CD4-positive, alpha-beta T cell (primary cell): ENCODE measurements at places on chromosomes 16 and 17.

GRCh38 chr17:9218911-9219310 lies 197.6 kb downstream of the NTN1 start:
- no peak for DNase-seq

DNA sequence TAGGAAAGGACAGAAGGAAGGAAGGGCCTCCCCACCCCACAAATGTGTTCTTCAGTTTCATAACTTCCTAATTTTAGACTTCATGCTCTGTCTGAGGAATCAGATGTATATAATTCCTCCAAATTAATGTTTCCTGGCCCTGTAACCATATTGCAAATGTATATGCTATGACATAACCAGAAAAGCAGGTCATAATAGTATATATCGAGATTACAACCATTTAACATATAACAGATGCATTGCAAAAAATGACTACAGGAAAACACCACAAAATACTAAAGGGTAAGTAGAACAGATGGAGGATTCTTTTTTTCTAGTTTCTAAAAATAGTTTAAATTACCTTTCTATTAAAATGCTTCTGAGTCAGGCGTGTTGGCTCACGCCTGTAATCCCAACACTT lies 3.1 kb upstream of the EXOC7 start:
- no peak for DNase-seq

GRCh38 chr16:56600398-56600999 lies 7.9 kb upstream of the MT2A start:
- DNase-seq = no peak

- no peak for DNase-seq
Observed at GRCh38 chr16:66668777-66669444, 27.6 kb downstream of the CMTM4 start.

- no peak for DNase-seq
Observed at GRCh38 chr16:67907397-67908180, 14.5 kb downstream of the PSKH1 start.

- no peak for DNase-seq
Observed at GRCh38 chr17:56083475-56083874, 69.8 kb upstream of the ANKFN1 start.

- DNase-seq = no peak
Observed at GRCh38 chr16:75235721-75236193, 15.7 kb downstream of the BCAR1 start.

DNA sequence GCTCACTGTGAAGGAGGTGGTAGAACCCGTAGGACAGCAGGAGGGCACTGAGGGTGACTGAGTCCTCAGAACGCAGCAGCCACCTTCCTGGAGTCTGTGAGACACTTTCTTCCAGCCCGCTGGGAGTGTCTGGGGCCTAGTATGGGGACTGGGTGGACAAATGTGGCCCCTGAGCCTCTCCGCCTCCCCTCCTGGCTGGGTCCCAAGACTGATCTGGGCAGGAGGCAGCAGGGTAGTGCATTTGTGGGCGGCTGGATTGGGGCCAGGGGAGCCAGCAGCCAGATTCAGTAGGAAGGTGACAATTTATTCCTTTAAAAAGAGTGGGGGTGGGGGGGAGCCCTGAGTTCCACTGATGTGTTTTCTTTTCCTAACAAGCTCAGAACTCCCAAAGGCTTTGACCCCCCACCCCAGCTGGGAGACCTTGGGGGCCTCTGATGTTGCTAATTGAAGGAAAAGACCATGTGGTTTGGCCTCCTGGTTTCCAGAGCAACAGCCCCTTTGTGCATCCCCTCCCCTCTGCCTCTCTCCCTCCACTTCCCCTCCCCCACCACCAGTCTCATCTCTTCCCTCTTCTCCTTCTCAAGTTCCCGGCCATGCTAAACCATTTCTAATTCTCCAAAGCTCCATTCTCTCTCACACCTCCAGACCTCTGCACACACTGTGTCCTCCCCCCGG lies 4.4 kb downstream of the CLEC19A start:
- DNase-seq = no peak

DNA sequence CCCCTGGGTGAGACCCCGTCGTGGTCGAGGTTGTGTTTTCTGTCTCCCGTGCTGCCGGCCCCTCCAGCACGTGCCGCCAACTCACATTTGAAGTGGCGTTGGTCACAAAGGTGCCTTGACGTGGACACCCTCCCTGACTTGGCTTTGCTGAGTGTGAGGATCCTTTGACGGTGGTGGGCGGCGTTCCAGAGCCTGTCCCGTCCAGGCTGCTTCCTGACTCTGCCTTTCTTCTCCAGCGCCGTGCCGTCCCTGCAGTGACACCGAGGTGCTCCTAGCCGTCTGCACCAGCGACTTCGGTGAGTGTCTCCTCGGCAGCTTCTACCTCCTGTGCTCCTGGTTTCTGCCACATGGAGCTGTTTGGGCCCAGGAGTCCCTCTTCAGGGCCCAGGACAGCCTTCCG lies 13.5 kb downstream of the METRNL start:
- DNase-seq = no peak

GRCh38 chr17:81373536-81374160 lies 21.6 kb upstream of the BAHCC1 start:
- DNase-seq = no peak

GRCh38 chr17:30594223-30594952 lies 117.2 kb downstream of the GOSR1 start:
- DNase-seq = no peak

DNA sequence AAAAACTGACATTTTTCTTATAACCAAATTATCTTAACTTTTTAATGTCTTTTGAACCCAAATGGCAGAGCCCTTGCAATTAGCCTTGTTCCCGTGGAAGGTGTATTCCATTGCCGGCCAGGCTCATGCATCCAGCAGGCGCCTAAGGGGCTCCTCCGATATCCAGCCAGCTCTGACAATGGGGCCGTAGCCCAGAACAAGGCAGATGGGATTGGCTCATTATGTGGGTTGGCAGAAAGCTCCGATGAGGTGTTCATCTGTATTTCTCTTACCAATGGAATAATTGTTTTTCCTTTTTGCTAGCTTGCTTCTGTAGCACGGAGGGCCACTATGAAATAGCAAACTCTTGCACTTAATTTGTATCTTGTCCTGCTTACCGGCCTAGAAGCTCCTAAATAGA lies 208.2 kb upstream of the CHMP6 start:
- DNase-seq = no peak

DNA sequence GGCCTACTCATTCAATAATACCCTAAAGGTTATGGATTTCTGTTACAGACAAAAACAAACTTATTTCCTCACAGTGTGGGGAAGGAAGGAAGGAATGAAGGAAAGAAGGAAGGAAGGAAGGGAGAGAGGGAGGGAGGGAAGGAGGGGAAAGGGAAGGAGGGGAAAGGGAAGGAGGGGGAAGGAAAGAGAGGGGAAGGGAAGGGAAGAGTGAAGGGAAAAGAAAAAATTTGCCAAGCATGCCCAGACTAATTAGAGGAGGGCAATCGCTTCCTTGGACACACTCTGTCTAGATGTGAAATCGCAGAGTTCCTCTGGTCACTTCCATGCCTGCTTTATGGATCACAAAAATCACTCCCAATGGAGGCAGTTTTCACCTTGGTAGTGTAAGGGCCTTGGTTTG lies 570.1 kb upstream of the SOX9 start:
- no peak for DNase-seq

- DNase-seq = no peak
Observed at GRCh38 chr17:73586275-73586832, 57.9 kb downstream of the SDK2 start.

DNA sequence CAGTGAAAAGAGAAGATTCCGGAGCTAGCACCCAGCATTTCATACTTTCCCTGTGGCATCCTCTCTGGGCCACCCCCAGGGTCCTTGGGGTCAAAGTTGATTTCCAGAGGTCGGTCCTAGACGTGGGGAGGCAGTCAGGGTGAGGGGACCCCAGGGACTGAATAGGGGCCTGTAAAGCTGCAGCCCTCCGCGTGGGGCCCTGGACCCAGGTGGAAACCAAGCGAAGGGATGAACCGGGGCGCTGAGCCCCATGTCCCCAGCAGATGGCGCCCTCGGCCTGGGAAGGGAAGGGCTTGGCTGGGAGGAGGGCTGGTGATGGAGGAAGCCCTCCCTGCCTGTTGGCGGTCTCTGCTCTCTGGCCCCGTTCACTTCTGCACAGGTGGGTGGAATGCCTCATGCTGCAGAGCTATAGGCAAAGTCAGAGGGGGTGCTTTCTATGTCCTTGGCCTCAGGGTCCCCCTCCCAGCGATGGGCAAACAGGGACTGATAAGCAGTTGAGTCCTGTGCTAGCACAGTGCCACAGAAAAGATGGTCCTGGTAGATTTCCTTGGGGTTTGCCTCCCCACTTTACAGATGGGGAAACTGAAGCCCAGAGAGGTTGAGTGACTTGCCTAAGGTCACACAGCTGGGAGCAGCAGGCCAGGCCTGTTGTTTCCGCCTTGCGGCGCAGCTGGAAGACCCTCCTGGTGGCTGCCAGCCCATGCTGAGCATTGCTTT lies 163.4 kb upstream of the CIBAR2 start:
- DNase-seq = peak; percentile 70

DNA sequence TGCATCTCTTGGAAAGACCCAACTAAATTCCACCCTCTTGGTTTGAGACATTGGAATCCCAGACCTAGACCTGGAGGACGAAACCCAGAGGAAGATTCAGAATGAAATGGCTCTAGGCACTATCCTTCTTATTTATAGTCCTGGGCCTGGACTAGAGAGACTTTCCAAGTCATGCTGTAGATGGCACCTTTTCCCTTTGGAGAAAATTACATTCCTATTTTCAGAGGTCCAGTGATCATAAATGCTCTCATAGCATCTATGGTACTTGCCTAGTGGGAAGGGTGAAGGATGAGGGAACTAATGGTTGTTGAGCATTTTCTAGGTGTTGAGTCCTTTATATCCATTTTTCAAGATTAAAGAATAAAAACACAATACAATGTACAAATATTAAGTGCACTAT lies 37.1 kb downstream of the SPACA3 start:
- DNase-seq = no peak

GRCh38 chr16:50696575-50697420 lies 3.4 kb downstream of the NOD2 start:
- DNase-seq = no peak

DNA sequence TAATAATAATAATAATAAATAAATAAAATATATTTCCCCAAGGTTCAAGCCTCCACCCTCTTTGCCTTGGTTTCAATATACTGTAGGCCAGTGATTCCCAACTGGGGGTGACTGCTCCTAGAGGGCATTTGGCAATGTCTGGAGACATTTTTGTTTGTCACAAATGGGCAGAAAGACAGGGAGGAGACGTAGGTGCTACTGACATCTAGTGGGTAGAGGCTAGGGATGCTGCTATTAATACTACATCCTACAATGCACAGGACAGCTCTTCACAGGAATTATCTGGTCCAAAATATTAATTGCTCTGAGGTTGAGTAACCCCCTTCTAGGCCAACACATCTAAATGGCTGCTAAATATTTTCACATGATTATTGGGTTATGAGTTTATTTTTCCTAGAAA lies 12.8 kb upstream of the PRR14 start:
- no peak for DNase-seq

GRCh38 chr16:82322177-82322576 lies 152.2 kb upstream of the MPHOSPH6 start:
- DNase-seq = no peak

DNA sequence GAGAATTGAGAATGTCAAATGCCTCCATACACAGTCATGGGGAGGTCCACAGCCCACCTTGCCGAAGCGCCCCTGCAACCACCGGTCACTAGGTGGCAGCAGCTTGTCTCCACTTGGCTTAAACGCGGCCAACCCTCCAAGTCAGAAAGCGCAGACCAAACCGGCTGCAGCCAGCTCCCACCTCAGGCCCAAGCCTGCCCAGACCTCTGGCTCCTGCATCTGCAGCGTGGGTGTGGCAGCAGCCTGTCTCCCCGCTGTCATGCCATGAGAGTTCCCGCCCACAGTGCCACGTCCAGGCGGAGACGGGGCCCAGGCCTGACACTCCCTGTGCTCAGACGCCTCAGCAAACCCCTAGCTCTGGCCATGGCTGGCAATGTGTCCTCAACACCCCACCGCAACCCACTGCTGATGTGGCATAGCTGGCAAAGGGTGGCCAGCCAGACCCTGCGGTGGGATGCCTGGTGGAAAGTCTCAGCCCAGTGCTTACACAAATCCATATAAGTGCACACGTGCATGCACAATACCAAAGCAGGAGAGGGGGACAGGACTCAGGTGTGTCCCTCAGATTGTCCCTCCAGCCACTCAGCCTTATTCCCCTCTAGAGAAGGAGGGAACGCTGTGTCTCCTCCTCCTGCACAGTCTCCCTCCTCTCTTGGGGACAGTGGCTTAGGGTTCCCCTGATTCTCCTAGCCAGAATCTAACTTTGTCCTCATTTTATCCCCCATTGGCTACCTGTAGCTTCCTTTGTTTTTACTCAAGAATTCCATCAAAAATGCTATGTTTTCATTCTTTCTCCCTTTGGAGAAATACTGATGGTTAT lies 10.9 kb downstream of the COPZ2 start:
- DNase-seq = peak; percentile 65

- no peak for DNase-seq
Observed at GRCh38 chr17:83005639-83006038, 73.8 kb upstream of the METRNL start.
